Activated CD4-positive, alpha-beta T cell treated with anti-CD3 and anti-CD28 coated beads for 4 hours (primary cell): ENCODE measurements at places on chromosomes 4 and X.

GRCh38 chrX:15694941-15695451 is 30.4 kb upstream of the CLTRN start:
- no peak for DNase-seq

DNA sequence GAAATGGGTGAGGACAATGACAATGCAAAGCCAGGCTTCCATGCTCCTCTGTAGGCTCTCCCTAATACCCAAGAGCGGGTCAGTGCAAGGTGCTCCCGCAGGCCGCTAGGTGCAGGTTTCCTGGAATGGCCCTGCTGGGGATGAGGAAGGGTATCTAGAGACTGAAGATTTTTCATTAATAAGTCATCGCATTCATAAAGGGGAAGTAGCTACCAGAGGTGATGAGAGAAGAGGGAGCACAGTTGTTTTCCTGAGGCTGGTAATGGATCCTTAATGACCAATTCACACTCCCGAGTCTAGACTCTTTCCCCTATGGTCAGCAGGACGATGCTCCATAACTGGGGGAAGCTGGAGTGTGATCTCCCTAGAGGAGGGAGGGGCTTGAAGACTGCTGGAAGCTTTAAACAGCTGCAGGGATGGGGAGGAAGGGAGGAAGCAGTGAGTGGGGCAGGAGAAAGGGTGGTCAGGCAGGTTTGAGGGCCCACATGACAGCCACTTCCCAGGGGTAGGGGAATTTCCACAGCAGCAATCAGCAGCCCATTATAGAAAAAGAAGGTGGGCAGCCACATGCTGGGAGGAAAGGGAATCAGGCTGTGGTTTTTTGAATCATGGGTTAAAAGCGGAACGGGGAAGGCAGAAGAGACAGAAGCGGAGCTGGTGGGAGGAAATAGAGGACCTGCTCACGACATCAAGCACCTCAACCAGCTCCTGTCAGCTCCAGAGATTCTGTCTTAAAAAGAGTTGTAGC is 10.2 kb upstream of the ATP6AP2 start:
- DNase-seq: peak; percentile 15

- DNase-seq: no peak
Observed at GRCh38 chr4:85756938-85757337, 282.0 kb downstream of the ARHGAP24 start.

GRCh38 chr4:5874811-5875449 is 18.0 kb downstream of the CRMP1 start:
- no peak for DNase-seq

GRCh38 chrX:24245202-24245601 is 68.7 kb downstream of the SUPT20HL2 start:
- no peak for DNase-seq

- DNase-seq: no peak
Observed at GRCh38 chrX:124594017-124594651, 247.8 kb downstream of the SH2D1A start.

DNA sequence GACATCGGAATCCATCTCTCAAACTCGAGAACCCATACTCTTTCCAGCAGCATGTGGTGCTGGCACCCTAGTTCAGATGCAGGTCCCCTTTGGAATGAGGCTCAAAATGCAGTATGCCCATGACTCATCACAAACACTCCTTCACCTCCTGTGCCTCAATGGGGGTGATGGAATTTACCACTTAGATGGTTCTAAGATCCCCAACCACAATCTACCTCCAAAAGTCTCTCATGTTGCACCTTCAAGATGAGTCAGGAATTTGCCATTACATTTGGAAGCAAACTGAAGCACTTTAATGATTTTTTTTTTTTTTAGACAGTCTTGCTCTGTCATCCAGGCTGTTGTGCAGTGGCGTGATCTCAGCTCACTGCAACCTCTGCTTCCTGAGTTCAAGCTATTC is 8.5 kb upstream of the MID1 start:
- no peak for DNase-seq

GRCh38 chr4:25755911-25756310 is 100.3 kb downstream of the SLC34A2 start:
- no peak for DNase-seq

DNA sequence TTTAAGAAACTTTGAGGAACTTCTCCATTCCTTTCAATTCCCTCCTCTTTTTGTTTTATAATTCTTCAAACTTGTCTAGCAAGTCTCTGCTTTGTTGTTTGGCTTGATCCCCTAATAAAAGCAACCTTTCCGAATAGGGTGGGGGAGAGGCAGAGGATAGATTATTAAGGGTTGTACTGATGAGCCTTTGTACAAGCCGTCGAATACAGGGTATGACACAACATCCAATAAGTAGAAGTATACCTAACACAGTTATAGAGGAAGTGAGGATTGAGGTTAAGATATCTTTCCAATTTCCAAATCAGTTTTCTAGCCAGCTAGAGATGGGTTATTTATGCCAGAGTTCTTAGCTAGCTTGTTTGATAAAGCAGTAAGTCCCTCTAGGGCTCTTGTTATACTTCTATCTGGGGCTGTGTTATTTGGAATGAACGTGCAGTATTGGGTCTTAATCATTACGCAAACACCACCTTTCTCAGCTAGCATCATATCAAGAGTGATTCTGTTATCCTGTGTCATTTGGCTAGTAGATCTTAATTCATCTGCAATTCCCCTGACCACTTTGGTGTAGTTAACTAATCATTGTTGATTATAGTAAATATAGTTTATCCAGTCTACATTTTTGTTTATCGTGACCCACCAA is 18.5 kb downstream of the METAP1 start:
- no peak for DNase-seq

DNA sequence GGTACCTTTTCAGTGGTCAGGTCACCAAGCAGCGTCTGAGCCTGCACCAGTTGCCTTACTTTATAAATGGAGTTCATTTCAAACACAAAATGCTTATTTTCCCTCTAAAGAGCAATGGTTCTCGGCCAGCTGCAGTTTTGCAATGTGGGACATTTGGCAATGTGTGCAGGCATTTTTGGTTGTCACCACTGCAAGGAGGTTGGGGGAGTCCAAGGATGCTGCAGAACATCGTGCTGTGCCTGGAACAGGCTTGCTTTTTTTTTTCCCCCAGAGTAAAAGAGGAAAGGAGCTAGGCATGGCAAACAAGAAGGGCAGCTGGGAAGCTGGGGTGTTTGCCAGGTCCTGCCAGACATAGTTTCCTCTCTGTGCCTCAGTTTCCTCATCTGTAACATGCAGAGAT is 115.6 kb downstream of the GPR143 start:
- no peak for DNase-seq

GRCh38 chrX:52504551-52504950 is 8.9 kb downstream of the XAGE1A start:
- DNase-seq: no peak

DNA sequence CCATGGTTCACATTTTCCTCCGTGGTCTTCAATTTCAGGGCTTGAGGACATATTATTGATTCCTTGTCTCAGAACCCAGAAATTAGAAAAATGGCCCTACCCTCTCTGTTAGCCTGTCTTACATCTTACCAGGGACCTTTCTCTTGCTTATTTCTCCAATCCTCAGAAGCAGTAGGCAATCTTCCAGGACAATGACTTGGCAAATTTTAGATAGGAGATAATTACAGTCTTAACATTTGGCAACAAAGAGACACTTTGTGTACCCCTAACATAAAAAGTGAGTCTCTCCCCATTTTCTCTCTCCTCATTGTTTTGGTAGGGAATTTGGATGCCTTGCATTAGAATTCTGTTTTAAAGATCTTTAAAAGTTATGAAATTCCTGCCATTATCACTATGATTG is 778.1 kb upstream of the SLIT2 start:
- no peak for DNase-seq

DNA sequence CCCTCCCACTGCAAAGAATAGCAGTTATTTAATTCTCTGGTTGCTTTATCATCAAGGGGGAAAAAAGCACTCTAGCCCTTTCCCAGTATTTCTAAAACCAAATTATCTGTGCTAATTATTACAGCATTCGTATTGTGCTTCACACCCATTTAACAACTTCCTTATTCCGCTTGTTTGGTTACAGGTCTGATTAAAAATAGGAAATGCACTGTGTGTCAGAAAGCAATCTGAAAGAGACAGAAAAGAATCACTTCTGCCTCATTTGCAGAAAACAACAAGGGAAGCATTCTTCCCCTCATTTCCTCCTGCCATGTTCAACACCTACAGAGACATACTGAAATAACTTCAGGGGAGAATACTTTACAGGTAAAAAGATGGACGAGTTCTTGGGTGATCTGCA is 114.9 kb upstream of the MAP3K15 start:
- no peak for DNase-seq

GRCh38 chr4:110132816-110133719 is 65.3 kb downstream of the ELOVL6 start:
- DNase-seq: no peak

DNA sequence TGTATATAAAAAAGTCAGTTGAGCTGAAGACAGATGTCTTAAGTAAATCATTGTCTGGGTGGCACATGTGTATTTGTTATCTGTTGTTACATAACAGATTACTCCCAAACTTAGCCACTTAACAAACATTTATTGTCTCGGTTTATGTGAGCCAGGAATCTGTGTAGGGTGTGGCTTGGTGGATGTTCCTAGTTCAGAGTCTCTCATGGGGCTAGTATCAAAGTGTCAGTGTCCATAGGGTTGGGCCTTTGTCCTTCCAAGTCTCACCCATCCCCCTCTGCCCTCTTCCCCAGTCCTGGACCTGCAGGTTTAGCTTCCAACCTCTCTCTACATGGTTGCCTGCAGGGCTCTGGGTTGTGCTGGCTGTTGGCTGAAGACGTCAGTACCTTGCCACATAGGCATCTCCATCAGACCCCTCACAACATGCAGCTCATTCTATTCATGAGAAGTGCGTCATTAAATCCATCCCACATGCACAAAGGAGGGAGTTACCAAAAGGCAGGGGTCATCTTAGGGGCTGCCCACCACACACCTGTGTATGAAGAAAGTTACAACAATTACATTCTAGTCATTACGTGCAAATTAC is 127.5 kb downstream of the HS3ST1 start:
- DNase-seq: no peak

DNA sequence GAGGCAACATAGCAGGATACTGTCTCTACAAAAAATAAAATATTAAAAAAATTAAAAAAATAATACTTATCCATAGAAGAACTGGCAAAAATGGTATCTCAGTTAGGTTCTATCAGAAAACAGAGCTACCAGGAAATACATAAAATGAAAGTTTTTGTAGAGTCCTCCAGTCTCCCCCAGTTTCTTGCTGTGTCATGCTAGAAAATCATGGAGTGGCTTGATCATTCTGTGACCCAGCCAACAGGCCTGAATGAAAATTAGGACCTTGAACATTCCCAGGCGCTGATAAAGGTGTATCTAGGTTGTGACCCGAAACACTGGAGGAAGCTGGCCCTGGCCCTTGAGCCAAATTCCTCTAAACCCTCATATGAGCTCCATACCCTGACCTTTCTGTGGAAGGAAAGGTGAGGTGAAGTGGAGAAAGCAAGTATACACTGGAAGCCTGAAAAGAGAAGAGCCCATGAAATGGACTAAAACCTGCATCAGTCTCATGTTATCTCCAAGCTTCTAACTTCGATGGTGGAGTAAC is 652 bp downstream of the SMIM9 start:
- DNase-seq: no peak

- DNase-seq: no peak
Observed at GRCh38 chrX:97167333-97167732, 283.6 kb downstream of the RPA4 start.

GRCh38 chr4:139333046-139333445 is 30.8 kb upstream of the NDUFC1 start:
- no peak for DNase-seq

GRCh38 chr4:19809989-19810388 is 441.7 kb upstream of the SLIT2 start:
- no peak for DNase-seq

DNA sequence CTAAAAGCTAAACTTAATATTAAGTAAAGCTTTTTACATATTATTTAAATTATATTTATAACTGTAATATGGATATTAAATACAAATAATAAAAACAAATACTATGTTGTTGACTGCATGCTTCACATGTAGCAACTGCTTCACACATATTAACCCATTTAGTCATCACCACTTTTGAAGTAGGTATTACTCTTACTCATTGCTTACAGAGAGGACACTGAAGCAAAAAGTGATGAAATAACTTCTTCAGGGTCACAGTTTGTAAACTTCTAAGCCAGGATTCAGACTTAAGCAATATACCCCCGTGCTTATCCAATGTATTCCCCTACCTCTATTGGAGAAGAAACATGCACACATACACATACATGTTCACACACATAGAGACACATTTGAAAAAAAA is 166.6 kb downstream of the DKK2 start:
- DNase-seq: no peak

- no peak for DNase-seq
Observed at GRCh38 chr4:10808591-10808990, 124.0 kb upstream of the CLNK start.

- DNase-seq: no peak
Observed at GRCh38 chrX:23494741-23495140, 160.1 kb downstream of the PTCHD1 start.

DNA sequence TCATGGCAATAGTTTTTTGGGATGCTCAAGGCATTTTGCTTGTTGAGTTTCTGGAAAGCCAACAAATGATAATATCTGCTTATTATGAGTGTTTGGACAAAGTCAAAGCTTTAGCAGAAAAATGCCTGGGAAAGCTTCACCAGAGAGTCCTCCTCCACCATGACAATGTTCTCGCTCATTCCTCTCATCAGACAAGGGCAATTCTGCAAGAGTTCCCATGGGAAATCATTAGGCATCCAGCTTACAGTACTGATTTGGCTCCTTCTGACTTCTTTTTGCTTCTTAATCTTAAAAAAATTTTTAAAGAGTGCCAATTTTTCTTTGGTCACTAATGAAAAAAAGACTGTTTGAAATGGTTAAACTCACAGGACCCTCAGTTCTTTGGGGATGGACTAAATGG is 136.3 kb downstream of the UBE2K start:
- DNase-seq: no peak

DNA sequence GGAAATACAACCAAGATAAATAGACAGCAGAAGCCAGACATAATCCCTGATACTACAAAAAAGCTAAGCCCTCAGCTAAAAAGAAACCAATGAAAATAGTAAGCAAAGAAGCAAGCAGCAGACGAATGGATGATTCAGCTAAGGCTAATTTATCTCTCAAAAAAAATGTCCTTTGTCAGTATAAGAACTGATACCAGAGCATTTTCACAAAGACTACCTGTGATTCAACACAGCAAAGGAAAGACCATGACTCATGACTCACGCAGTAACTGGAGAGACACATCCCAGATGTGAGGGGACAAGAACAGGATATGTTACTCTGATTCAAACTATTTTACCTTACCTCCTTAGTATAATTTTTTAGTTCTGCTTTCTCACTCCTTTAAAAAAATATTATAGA is 22.7 kb upstream of the TMPRSS11F start:
- DNase-seq: no peak

- no peak for DNase-seq
Observed at GRCh38 chr4:106273831-106274230, 42.2 kb downstream of the TBCK start.

DNA sequence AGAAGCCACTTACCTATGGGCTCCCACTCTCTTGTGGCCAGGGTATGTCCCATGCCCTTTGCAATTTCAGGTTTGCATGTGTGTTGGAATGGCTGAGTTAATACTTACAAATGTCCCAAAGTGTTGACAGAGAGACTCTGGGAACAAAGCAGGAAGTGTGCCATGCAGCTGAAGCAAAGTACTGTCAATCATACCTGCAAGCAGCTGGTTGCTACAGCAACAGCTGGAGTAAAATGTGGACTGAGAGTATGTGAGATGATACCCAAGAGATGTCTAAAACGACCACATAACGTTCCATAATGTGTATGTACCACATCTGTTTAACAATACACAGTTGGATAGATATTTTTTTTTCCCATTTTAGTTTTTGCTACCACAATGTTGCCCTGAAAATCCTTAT is 82.8 kb upstream of the CAMK2D start:
- no peak for DNase-seq

GRCh38 chr4:182745237-182745636 is 171.9 kb downstream of the DCTD start:
- no peak for DNase-seq
